Activated T-helper 1 cell treated with anti-CD3 and anti-CD28 coated beads, Interleukin-2, amount 50 U/mL, for 16 hours (primary cell): ENCODE measurements at places on chromosomes 5 and 9.

DNA sequence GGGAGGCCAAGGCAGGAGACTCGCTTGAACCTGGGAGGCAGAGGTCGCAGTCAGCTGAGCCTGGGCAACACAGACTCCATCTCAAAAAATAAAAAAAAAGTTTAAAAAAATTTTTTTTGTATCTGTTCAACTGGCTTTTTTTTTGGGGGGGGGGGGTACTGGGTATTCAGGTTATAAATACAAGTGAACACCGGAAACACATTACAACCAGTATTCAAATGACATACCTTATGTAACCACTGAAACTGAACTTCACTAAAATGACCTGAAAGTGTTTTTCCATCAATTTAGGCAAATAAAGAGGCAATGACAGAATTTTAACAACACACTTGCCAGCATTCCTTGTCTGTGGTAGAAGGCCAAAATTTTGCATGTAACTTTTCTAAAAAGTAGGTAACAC lies 33.5 kb downstream of the STRBP start:
- no peak for DNase-seq

- no peak for DNase-seq
These were observed 220.5 kb downstream of the SLC12A2 start for GRCh38 chr5:128304088-128304487.

- no peak for DNase-seq
These were observed 53.8 kb downstream of the NFIB start for GRCh38 chr9:14260101-14260500.

DNA sequence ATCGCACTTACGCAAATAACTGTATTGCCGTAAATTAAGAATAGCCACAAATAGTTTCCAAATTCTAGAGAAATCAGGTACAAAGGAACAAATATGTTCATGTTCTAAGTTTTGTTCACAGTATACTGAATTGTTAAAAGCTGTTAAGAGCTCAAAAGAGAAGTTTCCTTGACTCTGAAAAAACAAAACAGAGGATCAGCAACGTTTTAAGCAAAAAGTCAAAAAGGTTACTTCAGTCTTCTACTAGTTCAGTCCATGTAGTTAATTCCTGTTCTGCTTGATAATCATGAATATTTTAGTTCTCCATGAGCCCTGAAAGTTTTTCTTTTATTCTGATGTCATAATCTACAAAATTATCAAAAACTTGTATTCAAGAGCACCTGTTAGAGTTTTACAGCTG lies 128.6 kb upstream of the MAST4 start:
- DNase-seq = no peak

- DNase-seq = no peak
These were observed 881 bp downstream of the TNFAIP8 start for GRCh38 chr5:119356612-119357188.

- DNase-seq = no peak
These were observed 86.5 kb upstream of the ARRDC3 start for GRCh38 chr5:91469517-91470165.

- DNase-seq = no peak
These were observed 15.2 kb downstream of the IPPK start for GRCh38 chr9:92654481-92655301.

DNA sequence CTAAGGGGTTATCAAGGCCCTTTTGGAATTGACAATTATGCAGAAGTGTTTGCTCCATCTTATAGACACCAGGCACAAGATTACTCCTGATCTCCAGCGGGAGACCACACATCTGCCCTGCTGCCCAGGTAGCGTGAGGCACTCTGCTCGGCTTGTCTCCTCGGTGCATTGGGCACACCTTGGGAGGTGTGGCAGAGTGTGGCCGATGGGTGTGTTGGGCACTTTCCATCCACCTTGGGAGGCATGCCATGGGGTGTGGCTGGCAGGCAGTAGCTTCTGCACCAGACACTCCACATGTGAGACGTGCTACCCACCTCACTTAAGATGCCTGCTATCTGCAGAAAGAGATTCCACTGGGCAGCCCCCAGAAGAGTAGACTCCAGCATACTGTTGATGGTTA lies 54.1 kb downstream of the GADD45G start:
- DNase-seq = no peak

DNA sequence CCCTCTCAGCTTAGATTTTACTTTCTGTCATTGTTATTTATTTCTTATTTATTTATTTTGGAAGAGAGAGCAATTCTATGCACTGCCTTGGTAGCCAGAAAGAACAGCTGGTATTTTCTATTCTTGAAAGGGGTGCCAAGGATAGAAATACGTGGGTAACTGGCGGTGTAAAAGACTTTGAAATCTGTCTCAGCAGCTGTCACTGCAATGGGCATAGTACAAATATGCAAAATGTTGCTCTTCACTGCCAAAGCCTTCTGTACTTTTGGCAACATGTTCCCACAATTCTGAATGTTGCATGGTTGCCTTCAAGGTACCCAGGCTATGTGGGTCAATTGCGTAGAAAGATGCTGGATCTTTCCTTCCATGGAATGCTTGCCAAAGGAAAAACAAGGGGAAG lies 230.2 kb upstream of the EDIL3 start:
- DNase-seq = no peak

DNA sequence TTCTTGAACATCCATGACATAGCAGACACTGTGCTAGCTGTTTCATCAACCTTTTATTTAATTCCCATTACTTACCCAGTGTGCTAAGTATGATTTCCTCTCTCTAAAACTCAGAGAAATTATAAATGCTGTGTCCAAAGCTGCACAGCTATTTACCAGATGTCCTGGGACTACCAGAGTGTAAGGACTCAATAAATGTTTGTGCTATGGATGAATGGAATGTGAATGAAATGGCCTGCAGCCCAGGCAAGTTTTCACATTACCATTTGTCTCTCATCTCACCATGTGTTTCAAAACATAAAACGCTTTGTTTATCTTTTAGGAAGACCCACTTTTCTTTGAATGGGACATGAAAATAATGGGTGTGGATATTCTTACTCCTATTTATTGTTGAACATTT lies 96.2 kb downstream of the ARHGEF28 start:
- DNase-seq = no peak

DNA sequence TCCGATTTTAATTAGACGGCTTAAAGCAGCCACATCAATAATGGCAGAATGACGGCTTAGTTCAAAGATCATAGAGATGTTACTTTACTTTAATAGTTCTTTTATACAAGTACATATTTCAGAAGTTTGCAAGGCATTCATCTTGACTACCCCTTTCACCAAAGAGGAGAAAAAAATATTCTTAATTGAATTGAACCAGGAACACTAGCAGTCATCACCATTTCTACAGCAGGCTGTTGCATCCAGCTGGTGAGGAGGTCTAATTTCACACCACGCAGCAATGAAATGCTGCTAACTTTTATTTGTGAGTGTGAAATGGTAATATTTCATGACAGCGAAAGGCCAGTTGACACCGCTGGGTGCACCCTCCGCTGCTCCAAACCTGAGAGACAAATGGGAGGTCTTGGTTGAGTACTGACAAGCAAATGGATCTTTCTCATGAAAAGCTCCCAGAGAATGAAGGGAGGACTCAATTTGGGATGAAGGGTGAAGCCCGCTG lies 322.2 kb downstream of the GLIS3 start:
- no peak for DNase-seq

DNA sequence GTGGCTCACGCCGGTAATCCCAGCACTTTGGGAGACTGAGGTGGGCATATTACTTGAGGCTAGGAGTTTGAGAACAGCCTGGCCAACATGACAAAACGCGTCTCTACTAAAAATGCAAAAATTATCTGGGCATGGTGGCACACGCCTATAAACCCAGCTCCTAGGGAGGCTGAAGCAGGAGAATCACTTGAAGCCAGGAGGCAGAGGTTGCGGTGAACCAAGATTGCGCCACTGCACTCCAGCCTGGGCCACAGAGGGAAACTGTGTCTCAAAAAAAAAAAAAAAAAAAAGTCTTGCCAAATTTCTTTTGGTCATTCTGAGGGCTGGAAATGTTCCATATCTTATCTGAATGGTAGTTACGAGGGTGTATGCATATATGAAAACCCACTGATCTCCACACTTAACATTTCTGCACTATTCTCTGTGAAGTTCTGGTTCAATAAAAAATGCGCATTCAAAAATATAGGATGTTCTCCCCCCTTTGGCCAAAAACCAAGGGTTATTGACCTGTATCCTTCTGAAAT lies 13.5 kb upstream of the NIPAL4 start:
- no peak for DNase-seq
